Fibroblast of gingiva (primary cell): ENCODE measurements at places on chromosomes 2 and 18.

DNA sequence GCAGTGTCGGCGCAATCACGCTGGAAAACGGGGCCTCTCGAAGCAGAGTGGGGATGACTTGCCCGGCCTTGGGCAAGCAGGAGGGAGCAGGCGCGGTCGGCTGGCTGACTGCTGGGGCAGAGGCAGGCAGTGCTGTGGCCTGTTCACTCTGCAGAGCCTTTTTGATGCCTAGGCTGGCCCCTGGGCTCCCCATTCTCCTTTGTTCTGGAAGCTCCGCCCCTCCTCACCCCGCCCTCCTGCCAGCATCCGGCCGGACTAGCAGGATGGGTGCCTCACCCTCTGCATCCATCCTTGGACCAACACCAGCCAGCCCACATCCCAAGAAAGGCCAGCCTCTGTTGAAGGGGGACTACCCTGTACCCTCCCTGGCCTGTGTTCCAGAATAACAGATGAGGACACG lies at the start of gene ASPRV1:
Gene ASPRV1 (minus strand): TSS at position 136 of the 400 bp plus-strand sequence. CDS start 195 bp downstream, outside the sequence.
- no peak for DNase-seq

GRCh38 chr2:136072621-136073020 lies 45.3 kb downstream of the CXCR4 start:
- DNase-seq: no peak

- no peak for DNase-seq
These were observed 317.8 kb upstream of the ZNF521 start for GRCh38 chr18:25669741-25670140.

- peak; percentile 16 for DNase-seq
These were observed 203.7 kb downstream of the SETBP1 start for GRCh38 chr18:44884431-44884830.

GRCh38 chr2:227473122-227473461 lies 1.1 kb downstream of the AGFG1 start:
- no peak for DNase-seq

DNA sequence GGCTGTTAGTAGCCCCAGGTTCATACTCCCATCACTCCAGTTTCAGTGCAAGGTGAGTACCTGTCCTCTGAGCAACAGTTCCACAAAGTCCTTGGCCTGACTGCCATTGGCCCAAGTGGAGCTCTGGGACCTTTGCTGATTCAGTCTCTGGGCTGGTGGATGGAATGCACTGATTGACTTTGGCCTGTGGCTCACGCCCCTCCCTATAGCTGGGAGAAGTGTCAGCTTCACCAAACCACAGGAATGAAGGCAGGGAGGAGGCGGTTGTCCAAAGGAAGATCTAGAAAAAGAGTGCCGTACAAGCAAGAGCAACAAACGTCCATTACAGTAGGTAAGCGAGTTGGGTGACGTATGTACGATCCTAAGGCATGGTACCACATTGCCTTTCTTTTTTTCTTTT lies 34.0 kb downstream of the QPCT start:
- peak; percentile 53 for DNase-seq

DNA sequence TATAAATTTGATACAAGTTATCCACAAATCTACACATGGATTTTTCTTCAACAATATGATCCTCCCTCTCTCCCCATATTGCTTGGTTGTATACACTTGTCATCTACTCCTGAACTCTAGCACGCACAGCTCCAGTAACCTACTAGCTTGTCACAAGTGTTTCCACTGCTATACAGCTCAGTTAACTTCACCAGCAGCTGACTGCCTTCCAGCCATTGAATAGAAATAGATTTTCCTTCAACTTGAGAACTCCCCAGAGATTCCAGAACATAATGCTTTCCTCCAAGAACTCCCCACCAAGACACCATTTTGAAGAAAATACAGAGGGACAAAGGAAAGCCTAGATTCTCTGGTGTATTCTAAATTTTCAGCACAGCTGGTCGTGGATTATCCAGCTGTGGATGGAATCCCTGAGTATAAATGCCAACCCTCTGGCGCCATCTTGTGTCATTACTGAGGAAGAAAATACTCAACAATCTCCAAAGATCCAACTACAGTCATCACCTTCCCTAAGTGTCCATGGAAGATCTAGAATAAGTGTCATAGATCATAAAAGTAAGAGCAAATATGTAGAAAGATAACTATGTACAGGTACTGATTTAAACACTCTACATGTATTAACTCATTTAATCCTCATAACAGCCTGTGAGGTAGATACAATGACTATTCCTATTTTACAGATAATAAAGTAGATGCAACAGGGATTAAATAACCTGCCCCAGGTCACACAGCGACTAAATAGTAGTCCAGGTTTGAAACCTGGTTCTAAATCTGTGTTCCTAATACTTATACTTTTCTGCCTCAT lies 156.7 kb downstream of the ARHGAP28 start:
- DNase-seq: peak; percentile 36

DNA sequence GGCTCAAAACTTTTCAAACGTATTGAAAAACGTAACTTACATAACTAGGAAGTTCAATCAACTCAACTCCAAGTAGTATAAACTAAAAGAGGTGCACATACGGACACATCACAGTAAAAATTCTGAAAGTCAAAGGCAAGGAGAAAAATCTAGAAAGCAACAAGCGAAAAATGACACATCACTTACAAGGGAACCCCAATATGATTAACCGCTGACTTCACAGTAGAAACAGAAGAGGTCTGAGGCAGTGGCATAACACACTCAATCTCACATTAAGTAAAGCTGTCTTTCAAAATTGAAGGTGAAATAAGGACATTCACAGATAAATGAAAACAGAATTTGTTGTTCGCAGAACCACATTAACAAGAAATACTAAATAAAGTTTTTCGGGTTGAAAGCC lies 32.7 kb downstream of the PPP4R1 start:
- DNase-seq: no peak

DNA sequence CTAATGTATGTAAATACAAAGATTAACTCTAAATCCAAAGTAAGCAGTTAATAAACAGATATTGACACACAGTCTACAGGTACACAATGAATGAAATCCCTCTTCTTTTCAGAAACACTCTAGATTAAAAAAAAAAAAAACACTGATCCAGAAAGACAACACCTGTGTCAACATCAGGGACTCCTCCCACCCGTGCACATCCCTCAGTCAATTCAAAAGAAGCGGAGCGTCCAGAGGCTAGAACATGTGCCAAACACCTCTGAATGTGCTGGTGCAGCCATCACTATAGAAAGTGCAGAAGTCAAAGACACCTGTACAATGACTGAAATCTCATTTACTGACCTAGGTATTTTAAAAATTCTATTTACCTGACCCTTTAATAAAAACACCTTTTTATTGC lies 622.6 kb upstream of the ID2 start:
- DNase-seq: no peak

DNA sequence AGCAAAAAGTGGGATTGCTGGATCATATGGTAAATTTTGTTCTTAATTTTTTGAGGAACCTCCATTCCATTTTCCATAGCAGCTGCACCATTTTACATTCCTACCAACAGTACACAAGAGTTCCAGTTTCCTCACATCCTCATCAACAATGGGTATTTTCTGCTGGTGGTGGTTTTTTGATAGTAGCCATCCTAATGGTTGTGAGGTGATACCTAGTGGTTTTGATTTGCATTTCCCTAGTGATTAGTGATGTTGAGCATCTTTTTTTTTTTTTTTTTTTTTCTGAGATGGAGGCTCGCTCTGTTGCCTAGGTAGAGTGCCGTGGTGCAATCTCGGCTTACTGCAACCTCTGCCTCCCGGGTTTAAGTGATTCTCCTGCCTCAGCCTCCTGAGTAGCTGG lies 30.5 kb downstream of the METTL21A start:
- DNase-seq: no peak

- no peak for DNase-seq
These were observed 5.2 kb downstream of the ZRANB3 start for GRCh38 chr2:135525786-135526185.

- DNase-seq: no peak
These were observed 27.8 kb downstream of the MTERF4 start for GRCh38 chr2:241074065-241074818.

- no peak for DNase-seq
These were observed 3.0 kb downstream of the SPATS2L start for GRCh38 chr2:200309296-200310049.

DNA sequence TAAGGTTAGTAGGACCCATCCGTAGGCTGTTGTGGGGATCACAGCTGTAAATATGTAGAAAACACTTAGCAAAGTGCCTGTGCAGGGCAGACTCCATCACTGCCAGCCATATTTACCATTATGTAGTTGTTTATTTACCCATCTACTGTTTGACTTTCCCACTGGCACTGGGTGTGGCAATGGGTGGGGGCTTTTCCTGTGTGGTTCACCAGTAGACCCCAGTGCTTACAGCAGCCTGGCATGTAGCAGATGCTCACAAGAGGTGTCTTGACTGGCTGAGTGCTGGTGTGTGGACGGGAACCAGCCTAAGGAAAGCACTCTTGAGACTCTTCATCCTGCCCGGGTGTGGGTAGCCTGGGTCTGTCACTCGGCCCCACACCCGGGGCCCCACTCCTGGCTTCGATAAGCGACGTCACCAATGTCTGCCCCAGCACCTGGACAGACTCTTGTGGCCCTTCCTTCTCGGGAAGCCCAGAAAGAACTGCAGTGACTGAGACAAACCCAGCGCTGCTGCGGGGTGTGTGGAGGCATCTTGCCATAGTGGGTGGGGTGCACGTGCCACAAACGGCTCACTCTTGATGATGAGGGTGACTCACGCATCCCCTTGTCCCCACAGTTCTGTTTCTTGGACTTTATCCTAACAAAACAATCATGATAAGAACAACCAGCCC lies 78.3 kb downstream of the HDAC4 start:
- DNase-seq: peak; percentile 56

DNA sequence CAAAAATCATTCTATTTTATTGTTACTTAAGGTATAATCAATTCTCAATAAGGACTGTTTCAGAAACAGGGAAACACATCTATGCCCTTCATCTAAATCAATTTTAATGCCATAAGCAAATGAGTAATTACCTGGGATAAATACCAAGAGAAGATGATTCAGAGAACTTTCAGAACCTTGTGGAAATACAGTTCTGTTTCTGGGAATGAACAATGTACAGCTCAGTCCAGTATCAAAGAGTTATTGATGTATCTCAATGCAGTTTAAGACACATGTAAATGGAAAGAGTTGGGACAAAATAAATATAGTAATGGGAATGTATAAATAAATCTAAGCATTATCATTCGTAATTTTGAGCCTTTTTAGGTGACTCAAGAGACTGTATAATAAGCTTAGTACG lies 60.1 kb downstream of the PTPN2 start:
- DNase-seq: no peak

DNA sequence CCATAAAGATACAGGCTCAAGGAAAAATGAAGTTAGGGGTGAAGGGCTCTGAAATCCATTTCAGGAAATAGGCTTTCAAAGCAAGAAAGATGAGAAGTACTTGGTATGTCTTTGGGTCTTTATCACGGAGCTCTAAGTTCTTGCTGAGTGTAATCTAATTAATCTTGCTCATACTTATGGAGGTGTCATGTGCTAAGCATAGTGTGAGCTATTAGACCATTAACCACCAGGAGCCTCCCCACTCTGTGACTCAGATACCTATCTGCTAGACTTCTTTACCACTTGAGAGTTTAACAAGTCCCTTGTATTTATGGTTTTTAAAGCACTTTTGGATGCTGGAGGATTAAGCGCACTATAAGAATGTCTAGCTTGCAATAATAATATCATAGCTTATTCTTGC lies 678.7 kb downstream of the EPHA4 start:
- DNase-seq: no peak

DNA sequence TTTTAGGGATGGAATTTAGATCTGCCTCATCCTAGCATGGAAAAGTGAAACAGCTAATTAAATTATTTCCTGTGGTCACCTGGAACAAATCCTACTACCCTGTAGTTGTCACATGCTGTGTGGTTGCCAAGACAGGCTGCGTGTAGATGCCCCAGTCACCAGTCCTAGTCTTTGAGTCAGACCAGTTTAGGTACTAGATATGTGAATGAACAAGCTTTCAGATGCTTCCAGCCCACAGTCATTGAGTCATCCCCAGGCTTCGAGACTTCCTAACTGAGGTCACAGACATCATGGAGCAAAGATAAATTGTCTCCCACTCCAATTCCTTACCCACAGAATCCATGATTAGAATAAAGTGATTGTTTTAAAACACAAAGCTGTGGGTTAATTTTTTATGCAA lies 35.8 kb upstream of the GRB14 start:
- DNase-seq: peak; percentile 14

- DNase-seq: no peak
These were observed 375.1 kb upstream of the ID2 start for GRCh38 chr2:8306530-8307351.

GRCh38 chr2:1055014-1055595 lies 104.5 kb downstream of the SNTG2 start:
- peak; percentile 21 for DNase-seq
